Osteocyte (in vitro differentiated cells): ENCODE measurements at places on chromosomes 7 and 10.

DNA sequence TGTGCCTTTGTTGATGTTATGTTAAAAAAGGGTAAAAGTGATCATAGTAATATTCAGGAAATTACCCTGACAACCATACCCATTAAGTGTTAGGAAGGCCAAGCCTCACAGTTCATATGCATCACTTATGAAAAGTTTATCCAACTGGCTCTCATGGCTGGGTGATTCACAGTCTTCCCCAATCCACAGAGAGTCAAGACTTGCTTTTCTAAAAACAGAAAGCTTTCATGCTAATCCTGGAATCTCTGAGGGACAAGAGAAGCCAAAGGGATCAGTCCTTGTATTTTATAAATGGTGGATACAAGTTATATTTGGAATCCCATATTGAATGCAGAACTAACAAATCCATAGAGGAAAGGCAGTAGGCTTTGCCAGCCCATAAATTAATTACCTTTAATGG lies 218.3 kb downstream of the JAZF1 start:
- DNase-seq = no peak

GRCh38 chr7:100397315-100398081 lies 24.2 kb downstream of the PILRA start:
- no peak for DNase-seq

DNA sequence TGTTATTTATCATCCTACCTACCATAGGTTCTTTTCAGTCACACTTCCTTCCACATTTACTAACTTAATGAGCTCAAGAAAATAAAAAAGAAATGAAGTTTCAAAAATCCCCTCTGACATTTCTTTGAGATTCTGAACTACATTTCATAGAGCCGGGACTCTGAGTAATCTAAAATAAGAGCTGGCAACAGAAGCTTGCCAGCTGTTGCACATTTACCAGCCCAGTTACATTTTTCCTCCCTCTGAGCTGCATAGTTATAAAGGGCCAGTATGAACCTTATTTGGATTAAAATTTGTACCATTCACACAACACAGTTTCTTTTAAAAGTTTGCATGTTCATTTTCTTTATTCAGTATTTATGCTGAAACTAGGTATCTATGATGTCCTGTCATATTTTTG lies 119.5 kb upstream of the CAV2 start:
- DNase-seq = no peak

- DNase-seq = no peak
Measured at GRCh38 chr10:104809288-104810090, 168.4 kb downstream of the SORCS3 start.

GRCh38 chr10:61068471-61068870 lies 124.5 kb upstream of the RHOBTB1 start:
- no peak for DNase-seq

GRCh38 chr10:6202098-6202683 lies 541 bp upstream of the PFKFB3 start:
- DNase-seq = no peak

DNA sequence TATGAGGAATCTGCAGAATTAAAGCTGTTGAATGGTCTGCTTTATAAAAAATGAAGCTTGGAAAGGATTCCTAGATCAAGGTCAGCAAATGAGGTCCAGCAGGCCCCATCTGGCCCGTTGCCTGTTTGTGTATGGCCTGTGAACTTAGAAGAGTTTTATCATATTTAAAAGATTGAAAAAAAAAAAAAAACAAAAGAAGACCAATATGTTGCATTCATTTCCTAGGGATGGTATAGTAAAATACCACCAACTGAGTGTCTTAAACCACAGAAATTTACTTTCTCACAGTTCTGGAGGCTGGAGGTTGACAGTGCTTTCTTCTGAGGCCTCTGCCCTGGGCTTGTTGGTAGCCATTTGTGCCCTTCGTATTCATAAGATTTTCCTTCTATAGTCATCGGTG lies 109.2 kb downstream of the PPP1R3A start:
- no peak for DNase-seq

GRCh38 chr7:157238087-157238486 lies 98.7 kb upstream of the DNAJB6 start:
- DNase-seq = no peak

DNA sequence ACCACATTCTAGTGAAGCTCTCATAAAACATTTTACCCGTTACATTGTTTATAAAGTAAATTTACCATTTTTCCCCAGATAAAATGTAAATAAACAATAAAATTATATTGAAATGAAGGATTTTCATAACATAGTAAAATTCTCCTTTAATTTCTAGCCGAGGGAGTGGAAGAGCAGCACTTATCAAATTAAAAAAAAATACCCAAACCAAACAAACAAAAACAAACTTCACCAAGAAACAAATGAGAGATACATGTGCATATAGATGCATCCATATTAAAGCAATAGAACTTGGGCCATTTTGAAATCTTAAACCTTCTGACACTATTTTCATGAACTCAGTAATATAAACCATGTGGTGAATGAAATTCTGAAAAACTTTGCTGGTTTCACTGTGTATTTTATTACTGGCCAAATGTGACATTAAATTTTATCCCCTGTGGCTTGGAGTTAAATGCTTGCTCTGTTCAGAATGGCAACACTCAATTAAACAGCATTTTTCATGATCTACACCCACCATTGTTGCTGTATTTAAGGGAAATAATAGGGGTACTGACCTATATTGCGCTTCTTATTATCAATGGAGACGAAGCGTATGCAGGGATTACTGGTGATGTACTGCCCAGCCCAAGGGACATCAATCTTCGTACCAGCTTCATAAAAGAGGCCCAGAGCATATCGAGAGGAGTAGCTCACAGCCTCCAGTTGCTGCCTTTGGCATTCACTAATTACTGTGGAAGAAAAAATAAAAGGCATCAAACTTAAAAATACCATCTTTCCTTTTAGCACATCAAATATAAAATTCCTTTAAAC lies 220.9 kb downstream of the RNLS start:
- DNase-seq = no peak

GRCh38 chr10:24669285-24669852 lies 54.3 kb downstream of the ARHGAP21 start:
- no peak for DNase-seq

- DNase-seq = no peak
Measured at GRCh38 chr10:24382045-24382444, 173.1 kb downstream of the KIAA1217 start.

- no peak for DNase-seq
Measured at GRCh38 chr7:78326189-78326588, 527.6 kb downstream of the PHTF2 start.

DNA sequence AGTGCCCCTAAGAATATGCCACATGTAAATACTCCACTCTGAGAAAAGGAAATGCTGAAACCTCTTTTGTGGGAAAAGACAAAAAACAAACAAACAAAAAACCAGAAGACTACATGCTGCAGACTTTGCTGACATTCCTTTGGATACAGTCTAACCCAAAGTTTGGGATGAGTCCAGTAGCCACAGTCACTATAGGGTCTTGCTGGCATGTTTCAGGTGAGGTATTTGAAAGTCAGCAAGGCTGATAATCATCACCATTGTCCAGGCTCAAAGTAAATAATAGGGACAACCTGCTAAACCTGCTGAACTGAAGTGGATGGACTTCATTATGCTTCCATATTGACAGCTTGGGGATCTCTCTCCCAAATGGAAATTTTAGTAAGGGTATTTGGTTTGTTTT lies 1087.0 kb upstream of the LRRTM3 start:
- no peak for DNase-seq

DNA sequence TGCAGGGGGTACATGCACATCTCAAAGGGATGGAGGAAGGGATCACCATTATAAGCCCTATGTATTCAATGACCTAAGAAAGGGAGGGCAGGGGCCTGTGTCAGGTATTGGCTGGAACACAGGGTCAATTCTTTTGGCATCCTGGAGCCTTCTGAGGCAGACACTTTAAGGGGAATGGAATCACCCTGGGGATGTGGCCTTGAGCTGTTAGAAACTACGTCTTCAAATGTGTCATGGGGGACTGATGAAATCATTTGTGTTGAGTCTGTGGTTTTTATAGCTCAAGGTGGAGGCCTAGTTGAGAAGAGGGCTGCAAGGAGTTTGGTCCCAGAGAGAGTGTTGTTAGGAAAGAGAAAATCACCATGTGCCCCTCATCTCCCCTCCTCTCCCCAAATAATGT lies 206.1 kb upstream of the CELF2 start:
- DNase-seq = no peak

GRCh38 chr10:70564901-70565351 lies 37.6 kb downstream of the PRF1 start:
- DNase-seq = no peak

- DNase-seq = no peak
Measured at GRCh38 chr7:150756166-150756565, 18.9 kb downstream of the GIMAP5 start.
